ENCODE measurements at places on chromosomes 11 and 22.

- DNase-seq: no peak
Observed at GRCh38 chr11:43941257-43941994, 1.0 kb upstream of the C11orf96 start.

DNA sequence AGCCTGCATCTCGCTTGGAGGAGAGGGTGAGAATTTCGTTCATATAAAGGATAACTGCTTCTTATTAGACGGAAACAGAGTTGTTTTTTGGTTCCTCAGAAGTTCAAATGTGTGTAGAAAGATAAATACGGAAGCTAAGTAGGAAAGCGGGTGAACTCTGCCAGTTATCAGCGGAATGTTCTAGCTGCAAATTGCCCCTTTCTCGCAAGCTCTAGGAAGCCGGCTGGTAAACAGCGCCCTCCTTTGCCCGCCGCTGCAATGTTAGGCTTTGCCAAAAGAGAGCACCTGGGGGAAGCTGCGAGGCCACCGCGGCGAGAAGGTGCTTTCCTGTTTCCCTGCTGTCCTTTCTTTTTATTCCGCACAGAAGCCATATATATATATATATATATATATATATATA, 67.0 kb downstream of the IGLL5 start:
- peak; percentile 66 for DNase-seq

DNA sequence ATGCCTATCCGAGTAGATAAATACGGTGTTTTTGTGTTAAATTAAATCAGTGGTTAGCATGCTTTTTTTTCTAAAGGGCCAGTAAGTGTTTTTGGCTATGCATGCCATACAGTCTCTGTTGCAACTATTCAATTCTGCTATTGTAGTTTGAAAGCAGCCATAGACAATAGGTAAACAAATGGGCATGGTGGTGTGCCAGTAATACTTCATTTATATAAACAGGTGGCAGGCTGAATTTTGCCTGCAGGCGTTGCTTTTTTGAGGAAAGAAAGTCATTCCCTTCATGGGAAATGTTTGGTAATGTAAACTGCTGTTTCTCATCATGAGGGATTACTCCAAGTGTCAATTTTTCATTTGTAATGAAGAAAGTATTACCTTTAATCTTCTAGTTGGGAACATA, 106.5 kb downstream of the TMEM135 start:
- DNase-seq: no peak

GRCh38 chr22:19440411-19441195, 6.9 kb downstream of the C22orf39 start:
- no peak for DNase-seq

- no peak for DNase-seq
Observed at GRCh38 chr11:1827095-1827813, 7.5 kb upstream of the SYT8 start.

- no peak for DNase-seq
Observed at GRCh38 chr11:114594703-114595102, 883 bp downstream of the NXPE4 start.
